ENCODE measurements at places on chromosomes 5 and 9.

- no peak for DNase-seq
Measured at GRCh38 chr5:175103746-175104145, 340.2 kb downstream of the DRD1 start.

- DNase-seq = no peak
Measured at GRCh38 chr9:35756275-35757225, 2.5 kb upstream of the MSMP start.

DNA sequence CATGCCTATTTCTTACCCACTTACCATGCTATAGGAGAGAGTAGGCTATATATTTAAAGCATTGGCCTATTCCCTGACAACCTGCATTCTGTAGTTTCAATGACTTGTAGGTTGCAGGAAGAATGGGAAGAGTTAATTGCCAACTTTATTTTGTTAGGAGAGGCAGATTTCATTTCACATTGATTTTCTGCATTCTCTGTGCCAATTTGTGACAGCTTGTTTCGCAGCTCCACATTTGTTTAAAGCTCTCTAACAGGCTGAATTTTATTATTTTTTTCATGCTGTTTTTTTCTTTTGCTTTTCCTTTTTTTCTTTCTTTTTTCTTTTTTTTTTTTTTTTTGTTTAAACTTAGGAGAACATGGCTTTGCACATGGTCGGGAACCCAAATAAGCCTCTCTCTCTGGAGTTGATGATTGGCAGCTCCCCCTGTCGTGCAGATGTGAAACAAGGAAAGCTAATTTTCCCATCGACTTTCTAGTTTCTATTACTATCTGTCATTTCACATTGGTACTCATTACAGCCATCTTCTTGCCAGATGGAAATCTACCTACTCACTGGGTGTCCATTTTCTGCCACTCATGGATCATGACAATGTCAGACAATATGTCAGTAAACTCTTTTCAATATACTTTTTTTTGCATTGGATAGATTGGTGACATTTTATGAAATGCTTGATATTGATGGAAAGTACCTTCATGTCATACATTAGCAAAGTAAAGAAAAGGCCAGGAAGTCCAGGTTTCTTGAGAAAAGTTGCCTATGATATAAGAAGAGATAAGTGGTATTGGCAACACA is 223.2 kb downstream of the KCTD16 start:
- DNase-seq = no peak

DNA sequence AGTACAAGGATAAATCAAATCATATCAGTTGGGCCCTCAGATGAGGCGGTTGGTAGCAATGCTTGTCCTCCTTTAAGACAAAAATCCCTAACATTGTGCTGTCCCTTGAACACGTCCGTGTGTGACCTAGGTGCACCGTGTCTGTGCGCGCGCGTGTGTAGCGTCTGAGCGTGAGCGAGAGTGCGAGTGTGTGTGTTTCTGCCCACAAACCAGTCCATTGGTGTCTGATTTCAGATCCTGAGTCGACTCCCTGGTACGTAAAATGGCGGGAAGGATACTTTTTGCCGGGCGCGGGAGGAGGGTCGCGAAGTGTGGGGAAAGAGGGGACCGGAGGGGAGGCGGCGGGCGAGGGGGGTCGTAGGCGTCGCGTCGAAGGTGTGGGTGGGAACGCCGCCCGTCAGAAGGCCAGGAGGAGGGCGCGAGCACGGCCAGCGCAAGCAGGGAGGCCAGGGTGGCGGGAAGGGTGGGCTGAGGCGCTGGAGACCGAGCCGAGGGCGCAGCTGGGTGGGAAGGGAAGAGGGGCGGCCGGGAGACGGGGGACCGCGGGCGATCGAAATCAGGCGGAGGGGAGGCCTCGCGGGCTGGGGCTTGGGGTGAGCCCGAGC is 8.9 kb downstream of the OTP start:
- no peak for DNase-seq

- DNase-seq = no peak
Measured at GRCh38 chr5:103582364-103582763, 19.8 kb upstream of the NUDT12 start.

Data from mesenteric fat pad (tissue), 1 donor.